Testis (tissue), 5 donors: ENCODE measurements at places on chromosomes 4 and X. TPM values are rescaled to one million over a fixed set of nuclear protein-coding genes. Genes with fewer than 3 reads are reported as not detected.
A peak's percentile ranks its signal among the peaks of the same experiment; 100 is the strongest.

DNA sequence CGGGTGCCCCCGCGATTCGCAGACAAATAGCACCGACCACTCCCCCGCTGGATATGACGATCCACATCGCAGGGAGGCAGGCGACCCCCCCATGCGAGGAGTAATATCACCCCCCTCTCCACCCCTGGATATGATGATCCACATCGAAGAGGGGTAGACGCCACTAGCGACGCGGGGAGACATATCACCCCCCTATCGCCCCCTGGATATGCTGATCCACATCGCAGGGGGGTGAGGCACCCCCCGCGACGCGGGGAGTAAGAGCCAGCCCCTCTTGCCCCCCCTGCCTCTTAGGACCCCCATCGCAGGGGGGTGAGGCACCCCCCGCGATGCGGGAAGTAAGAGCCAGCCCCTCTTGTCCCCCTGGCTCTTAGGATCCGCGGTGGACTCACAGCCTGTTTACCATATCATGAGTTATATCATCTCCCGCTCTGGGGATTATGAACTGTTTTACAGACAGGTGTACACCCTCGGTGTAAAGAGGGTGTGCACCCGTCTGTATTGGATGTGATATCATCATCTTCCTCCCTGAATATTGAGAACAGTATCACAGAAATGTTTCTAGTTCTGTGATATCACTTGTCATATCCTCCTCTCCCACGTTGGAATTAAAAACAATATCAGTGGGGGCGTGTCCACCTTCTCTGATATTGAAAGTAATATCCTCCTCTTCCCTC is 22.7 kb upstream of the DRD5 start:
- no peak for DNase-seq
- H3K4me1 ChIP-seq = no peaks in the 10 kb centered on the region
- no peaks in the 10 kb centered on the region for H3K27me3 ChIP-seq
- H3K4me3 ChIP-seq = no peak overlapping the region

DNA sequence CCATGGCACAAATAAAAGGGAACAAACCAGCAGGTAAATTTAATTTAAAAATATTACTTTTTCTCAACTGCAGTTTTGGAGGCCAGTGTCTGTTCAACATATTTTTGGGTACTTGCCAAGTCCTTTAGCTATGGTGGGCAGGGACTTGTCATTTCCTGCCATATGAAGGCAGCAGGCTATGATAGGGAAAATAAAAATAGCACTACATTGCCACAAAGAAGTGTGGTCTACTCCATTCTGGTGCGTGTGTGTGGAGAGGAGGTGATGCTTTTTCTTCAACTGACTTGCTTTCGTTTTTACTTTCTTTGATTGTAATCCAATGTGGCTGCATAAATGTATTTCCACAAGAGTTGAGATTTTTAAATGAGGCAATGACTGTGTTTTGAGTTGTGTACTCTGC is 17.2 kb downstream of the GPR174 start:
- no peak overlapping the region for H3K27ac ChIP-seq
- H3K36me3 ChIP-seq = no peaks in the 10 kb centered on the region
- DNase-seq = no peak
- no peaks in the 10 kb centered on the region for H3K4me1 ChIP-seq

DNA sequence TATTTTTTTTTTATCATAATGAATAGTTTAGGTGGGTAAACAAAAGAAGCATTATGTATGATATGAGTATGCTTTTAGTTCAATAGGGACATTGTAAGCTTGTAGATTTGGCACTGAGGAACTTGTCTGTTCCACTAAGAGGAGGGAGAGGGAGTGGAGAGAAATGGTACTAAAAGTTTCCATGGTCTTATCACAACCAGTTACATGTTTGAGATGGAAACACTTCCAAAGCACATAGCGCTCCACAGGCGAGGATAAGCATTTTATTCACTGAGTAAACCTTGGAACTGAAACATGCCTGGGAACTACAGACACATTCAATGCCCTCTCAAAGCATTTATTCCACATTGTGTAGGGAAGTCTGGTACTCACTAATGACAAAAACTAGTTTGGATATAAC is 15.5 kb downstream of the MYOZ2 start:
- peak; percentile 54 for DNase-seq
- peaks cover 5% of the 10 kb centered on the region for H3K4me1 ChIP-seq
- peak overlapping the region; percentile 16 for H3K27ac ChIP-seq
- no peaks in the 10 kb centered on the region for H3K36me3 ChIP-seq

DNA sequence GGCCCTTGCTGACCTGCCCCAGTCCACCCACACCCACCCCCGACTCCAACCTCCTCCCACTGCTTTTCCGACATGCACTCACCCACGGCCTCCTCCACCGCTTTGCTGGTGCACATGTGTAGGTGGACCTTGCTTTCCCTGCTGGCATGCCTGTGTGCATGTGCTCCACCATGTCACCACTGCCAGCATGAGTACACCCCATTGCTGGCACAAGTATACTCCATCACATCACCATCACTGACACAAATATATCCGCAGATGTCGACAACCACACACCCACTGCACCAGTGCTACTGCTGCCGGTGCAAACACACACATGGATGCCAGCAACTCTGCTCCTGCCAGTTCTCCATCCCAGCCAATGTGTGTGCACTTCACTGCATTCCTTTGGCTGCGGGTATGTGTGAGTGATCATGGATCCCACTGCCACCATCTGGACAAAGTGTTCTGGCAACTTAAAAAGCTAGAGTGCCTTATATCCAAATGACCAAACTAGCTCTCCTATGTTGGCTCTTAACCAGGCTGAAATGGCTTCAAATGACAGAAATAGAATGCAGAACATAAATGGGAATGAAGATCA is 1072.3 kb downstream of the RAPGEF2 start:
- H3K4me3 ChIP-seq = no peak overlapping the region
- no peaks in the 10 kb centered on the region for H3K36me3 ChIP-seq

DNA sequence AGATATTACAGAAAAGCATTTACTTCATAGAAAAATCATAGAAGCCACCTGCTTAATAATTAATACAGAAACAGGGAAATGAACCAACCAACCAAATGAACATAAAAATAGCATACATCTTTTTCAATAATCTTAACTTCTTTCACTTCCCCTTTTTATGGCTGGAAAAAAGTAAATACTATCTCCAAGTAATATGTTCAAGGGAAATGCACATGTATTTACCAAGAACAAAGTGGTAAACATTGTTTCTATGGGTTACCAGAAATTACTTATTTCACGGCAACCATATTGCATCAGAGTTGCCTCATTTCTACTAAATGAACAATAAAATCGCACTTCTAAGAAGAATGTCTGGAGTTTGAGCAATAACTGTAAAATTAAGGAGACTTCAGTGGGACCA is 321.3 kb downstream of the TMA16 start:
- H3K27me3 ChIP-seq = no peaks in the 10 kb centered on the region
- H3K4me1 ChIP-seq = no peaks in the 10 kb centered on the region
- H3K36me3 ChIP-seq = no peaks in the 10 kb centered on the region
- no peak overlapping the region for H3K4me3 ChIP-seq
- H3K27ac ChIP-seq = no peak overlapping the region

GRCh38 chr4:107870916-107871786 is 46.4 kb downstream of the SGMS2 start:
- DNase-seq = no peak
- H3K36me3 ChIP-seq = no peaks in the 10 kb centered on the region
- H3K4me1 ChIP-seq = no peaks in the 10 kb centered on the region

- H3K27ac ChIP-seq = no peak overlapping the region
- H3K4me1 ChIP-seq = no peaks in the 10 kb centered on the region
- H3K27me3 ChIP-seq = no peaks in the 10 kb centered on the region
- H3K36me3 ChIP-seq = no peaks in the 10 kb centered on the region
Measured at GRCh38 chr4:88573995-88574394, 18.3 kb upstream of the HERC3 start.

DNA sequence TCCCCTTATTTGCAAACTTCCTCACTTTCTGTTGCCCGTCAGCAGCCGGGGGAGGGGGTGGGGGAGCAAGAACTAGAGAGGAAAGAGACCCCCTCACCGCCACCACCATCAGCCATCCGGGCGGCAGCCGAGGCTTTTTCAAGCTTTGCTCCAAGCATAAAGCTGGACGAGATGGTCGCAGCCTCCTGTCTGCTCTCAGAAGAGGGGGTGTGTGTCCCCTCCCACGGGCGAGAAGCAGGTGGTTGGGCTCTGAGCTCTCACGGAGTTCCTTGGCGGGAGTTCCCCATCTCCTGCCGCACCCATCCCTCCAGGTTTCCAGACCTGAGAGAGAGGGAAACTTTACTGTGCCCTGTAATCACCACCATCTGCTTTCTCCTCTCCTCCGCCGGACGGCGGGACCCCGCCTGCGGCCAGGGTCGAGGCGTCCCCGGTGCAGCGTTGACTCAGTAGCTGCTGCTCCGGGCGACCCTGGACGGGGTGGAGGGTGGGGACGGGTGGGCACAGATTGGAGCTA is 4.7 kb upstream of the ARX start:
- peak overlapping the region; percentile 47 for H3K4me3 ChIP-seq
- no peaks in the 10 kb centered on the region for H3K36me3 ChIP-seq
- no peaks in the 10 kb centered on the region for H3K4me1 ChIP-seq
- no peaks in the 10 kb centered on the region for H3K27me3 ChIP-seq

- no peaks in the 10 kb centered on the region for H3K36me3 ChIP-seq
- no peaks in the 10 kb centered on the region for H3K27me3 ChIP-seq
- no peak overlapping the region for H3K27ac ChIP-seq
- no peak overlapping the region for H3K4me3 ChIP-seq
Measured at GRCh38 chrX:67721321-67721720, 177.5 kb downstream of the AR start.

DNA sequence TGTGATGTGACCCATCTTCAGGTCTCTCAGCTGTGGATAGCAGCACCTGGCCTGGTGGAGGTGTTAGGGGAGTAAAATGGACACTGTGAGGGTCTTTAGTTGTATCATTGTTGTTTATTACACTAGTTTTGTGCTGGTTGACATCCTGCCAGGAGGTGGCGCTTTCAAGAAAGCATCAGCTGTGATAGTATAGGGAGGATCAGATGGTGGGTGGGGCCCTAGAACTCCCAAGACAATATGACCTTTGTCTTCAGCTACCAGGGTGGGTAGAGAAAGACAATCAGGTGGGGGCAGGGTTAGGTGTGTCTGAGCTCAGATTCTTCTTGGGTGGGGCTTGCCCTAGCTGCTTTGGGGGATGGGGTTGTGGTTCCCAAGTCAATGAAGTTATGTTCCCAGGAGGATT is 162.8 kb downstream of the PPP1R2C start:
- no peaks in the 10 kb centered on the region for H3K27me3 ChIP-seq
- H3K27ac ChIP-seq = no peak overlapping the region
- no peaks in the 10 kb centered on the region for H3K4me1 ChIP-seq
- no peak overlapping the region for H3K4me3 ChIP-seq
- no peak for DNase-seq

DNA sequence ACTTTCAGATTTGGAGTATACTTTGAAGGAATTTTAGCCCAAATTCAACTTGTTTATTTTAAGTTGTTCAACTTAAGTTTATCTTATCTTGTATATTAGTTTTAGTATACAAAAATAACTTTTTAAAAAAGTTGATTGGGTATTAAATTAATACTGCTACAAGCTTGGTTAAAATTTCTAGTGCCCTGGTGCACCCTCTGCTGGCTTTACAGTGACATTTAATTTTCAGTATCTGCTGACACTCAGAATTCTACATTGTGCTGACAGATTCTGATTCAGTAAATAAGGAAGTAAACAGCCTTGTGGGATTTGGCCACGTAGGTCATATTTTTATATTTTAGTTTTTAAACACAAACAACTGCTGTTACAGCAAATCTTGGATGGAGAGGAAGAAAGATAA is 2.9 kb downstream of the EDA start:
- no peak overlapping the region for H3K27ac ChIP-seq
- H3K4me1 ChIP-seq = no peaks in the 10 kb centered on the region
- no peaks in the 10 kb centered on the region for H3K36me3 ChIP-seq
- DNase-seq = peak; percentile 14
- no peak overlapping the region for H3K4me3 ChIP-seq

GRCh38 chr4:25448379-25449109 is 71.5 kb downstream of the ANAPC4 start:
- H3K27me3 ChIP-seq = no peaks in the 10 kb centered on the region
- DNase-seq = no peak
- H3K4me3 ChIP-seq = no peak overlapping the region
- no peaks in the 10 kb centered on the region for H3K36me3 ChIP-seq
- H3K4me1 ChIP-seq = no peaks in the 10 kb centered on the region

- peak; percentile 74 for DNase-seq
- no peaks in the 10 kb centered on the region for H3K4me1 ChIP-seq
- H3K27me3 ChIP-seq = no peaks in the 10 kb centered on the region
- no peak overlapping the region for H3K27ac ChIP-seq
- H3K4me3 ChIP-seq = peak overlapping the region; percentile 36
Measured at GRCh38 chr4:186500721-186501304, 54.6 kb downstream of the MTNR1A start.

DNA sequence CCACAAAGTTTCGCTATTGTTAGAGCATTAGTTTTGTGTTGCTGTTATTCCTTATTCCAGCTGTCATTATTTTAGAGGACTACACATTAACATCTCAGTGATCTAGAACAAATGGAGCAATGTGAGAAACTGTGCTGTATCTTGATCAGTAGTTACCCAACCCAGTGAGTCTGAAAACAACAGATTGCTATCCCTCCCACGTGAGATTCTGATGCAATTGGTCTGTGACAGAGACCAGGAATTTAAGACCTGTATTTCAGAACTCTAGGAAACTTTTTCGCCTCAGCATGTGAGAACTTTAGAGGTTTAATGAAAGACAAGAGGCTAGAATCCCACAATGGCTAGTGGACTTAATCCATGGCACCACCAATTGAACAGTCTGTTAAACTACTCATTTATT is 35.7 kb upstream of the CDS1 start:
- H3K4me1 ChIP-seq = no peaks in the 10 kb centered on the region
- no peaks in the 10 kb centered on the region for H3K27me3 ChIP-seq
- no peaks in the 10 kb centered on the region for H3K36me3 ChIP-seq

DNA sequence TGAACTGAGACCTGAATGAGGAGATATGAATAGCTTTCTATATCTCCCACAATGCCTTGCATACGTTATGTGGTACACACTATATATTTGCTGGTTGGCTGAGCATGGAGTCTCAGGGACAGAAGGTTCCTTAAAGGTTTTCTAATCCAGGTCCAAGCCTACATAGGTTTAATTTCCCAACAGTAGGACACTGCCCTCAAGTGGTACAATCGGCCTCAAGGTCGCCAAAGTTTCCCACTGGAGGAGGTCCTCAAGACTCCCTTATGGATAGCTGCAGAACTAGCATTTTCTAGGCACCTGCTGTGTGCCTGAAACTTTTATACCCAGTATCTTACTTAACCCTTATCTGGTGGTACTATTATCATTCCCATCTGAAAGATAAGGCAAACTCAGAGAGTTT is 21.0 kb upstream of the EFNB1 start:
- DNase-seq = peak; percentile 43
- no peak overlapping the region for H3K27ac ChIP-seq
- H3K27me3 ChIP-seq = no peaks in the 10 kb centered on the region
- H3K36me3 ChIP-seq = no peaks in the 10 kb centered on the region

The DCTD gene
- 45.6 TPM for total RNA-seq

The ZCCHC18 gene
- 6.2 TPM for total RNA-seq

The HTR2C gene
- total RNA-seq = 0.31 TPM

The DKC1 gene
- 66.4 TPM for total RNA-seq

The ACE2 gene
- 119 TPM for total RNA-seq

The CACNA1F gene
- 0.16 TPM for total RNA-seq

The SYN1 gene
- total RNA-seq = 3.4 TPM

The ABLIM2 gene
- 6.9 TPM for total RNA-seq

The YY2 gene
- total RNA-seq = 15.6 TPM

The NLGN3 gene
- 8.9 TPM for total RNA-seq
